Anterior cingulate cortex (tissue), 58 donors: ENCODE measurements at places on chromosomes 5 and 9.
A peak's percentile ranks its signal among the peaks of the same experiment; 100 is the strongest.

DNA sequence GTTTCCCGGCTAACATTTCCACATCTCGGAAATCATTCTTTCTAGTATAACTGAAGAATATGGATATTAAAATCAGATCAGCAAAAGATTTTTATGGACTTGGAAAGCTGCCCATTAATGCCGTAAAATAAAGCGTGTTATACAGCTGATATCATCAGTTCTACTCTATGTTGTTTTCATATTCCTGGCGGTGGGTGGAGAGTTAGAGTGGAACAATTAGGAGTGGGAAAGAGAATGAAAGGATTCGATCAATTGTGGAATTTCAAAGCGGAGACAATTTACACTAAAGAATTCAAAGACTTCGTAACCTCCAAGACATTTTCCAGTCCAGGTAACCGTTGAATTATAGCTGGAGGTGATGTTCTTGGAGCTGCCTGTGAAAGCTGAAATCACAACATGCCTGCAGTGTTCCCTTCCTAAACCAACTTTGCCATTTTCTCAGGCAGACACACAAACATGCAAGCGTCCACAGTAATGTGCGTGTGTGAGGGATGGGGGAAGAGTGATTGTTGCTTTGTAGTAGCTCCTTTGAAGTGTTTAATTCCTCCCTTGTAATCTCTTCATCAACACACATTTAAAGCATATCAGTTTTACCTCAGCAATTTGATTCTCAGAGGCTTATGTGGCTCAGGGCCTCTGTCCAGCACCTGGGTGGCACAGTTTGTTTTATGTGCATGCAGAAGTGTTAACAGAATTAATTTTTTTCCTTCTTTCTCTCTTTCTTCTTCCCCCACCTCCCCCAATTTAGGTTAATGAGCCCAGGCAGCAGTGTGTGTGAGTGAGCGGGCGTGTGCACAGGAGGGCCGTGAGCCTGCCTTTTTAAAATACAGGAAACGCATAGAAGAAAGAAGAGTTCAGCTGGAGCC lies 544.1 kb downstream of the RAB3C start:
- DNase-seq: no peak

DNA sequence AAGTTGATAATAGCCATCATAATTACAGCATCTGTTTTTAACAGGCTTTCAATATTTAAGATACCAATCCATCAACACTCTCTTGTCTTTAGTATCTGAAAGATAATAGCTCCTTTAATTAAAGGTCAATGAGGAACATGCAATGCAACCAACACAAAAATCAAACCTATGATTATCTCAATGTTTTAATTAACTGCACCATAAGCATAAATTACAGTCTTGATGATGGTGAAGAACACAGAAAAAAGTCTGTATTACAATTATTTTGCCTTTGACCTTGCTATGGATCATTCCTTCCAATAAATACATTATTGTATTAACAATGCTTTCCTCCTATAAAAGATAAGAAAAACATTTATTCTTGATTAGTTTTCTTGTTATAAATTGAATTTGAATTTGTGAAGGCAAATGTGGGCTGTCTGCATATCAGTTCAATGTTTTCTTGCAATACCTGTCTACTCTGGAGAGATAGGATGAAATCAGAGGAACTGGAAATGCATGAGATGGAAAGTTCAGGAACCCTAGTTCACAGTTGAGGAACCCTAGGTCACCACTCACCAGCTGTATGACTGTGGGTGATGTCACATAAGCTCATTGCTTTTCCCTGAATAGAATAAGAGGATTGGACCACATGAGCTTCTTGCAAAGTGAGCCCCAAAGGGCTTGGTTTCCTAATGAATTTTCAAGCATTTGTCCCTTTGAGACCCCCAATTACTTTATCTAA lies 58.5 kb upstream of the ANXA1 start:
- DNase-seq: no peak

DNA sequence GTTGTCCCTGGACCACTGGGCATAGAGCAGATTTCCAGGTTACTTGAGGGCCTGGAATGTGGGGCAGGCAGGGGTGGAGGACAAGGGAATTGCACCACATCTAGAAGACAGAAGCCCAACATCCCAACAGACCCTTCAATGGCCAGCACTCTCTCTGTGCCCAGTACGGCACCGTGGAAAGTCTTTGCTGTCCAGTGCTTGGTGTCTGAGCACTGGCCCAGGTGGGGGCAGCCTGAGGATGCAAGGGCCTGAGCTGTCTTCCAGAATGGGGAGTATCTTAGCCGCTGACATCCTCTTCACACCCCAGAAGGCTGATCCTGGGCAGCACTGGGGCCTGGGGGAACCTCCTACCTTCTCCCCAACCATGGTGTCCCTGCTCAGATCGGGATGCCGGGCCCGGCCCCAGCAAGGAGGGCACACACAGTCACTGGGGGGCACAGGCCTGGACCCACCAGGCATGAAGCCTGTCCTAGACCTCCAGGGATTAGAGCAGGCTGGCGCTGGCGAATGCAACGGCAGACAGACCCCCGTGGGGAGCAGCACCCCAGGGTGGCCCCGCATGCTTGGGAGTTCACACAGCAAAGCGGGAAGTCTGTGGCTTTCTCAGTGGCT lies 40.6 kb upstream of the OLFM1 start:
- DNase-seq: no peak

GRCh38 chr5:171676286-171676944 lies 109.2 kb upstream of the SMIM23 start:
- DNase-seq: no peak

DNA sequence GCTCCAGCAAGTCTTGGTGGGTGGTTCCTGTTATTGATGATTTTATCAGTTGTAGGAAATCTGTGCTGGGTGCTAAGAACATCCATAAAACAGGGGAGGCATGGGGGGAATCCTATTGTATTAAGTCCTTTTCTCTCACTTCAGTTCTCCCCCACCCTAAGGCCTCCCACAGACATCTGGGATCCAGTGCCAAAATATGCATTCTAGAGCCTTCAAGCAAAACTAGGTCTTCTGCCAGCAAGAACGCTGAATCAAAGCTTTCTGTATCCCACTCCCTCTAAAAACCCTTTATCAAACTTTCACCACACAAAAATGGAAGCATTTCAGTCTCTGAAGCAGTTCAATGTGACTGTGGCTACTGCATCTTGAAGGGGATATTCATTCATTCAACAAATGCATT lies 281.9 kb downstream of the GAS1 start:
- DNase-seq: no peak

DNA sequence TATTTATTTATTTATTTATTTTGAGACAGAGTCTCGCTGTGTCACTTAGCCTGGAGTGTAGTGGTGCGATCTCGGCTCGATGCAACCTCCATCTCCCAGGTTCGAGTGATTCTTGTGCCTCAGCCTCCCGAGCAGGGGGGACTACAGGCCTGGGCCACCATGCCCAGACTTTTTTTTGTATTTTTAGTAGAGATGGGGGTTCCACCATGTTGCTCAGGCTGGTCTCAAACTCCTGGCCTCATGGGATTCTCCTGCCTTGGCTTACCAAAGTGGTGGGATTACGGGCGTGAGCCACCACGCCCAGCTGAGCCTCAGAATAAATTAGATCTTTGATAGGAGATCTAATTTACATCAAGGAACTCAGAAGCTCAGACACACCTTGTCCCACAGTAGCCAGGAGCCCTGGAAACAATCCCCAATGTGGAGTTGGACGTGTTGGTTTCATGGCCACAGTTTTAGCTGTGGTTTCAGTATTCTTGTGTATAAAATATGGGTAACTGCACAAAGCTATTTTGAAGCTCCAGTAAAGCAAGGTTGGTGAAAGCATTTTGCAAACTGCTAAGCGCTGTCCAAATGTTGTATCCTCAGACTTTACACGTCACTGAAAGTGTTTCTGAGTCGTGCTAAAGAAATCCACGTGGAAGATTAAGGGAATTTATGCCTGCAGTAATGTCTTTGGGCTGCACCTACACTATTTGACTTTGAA lies 3.0 kb upstream of the HNRNPAB start:
- DNase-seq: no peak

DNA sequence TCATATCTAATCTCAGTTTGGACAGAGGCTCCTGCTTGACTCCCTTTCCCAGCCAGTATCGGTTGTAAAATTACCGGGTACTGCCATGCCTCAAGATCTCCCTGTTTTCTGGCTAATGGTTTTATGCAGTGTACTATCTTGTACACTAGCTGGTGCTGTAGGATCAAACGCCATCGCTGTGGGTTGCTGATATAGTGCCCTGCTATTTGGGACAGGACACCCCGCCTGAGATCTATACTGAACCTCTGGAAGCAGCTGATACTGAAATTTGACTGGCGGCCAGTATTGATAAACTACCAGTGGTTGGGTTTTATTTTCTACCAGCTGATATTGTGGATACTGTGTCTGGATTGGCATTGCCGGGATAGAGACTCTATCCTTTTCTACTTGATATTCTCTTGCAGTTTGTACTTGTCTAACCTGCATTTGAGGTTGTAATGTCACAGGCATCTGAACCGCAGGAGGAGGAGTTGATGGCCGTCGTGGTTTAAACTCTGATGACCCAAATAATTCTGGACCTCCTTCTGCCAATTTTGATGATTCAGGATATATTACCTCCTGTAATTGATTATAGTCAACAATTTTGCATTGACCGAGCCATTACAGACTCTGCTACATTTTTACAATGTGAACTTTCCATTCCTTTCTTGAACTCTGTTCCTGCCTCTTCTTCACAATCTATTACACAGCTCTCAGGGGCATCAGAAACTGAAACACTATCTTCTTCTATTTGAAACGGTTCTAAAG lies 112.5 kb upstream of the LARP1 start:
- no peak for DNase-seq

DNA sequence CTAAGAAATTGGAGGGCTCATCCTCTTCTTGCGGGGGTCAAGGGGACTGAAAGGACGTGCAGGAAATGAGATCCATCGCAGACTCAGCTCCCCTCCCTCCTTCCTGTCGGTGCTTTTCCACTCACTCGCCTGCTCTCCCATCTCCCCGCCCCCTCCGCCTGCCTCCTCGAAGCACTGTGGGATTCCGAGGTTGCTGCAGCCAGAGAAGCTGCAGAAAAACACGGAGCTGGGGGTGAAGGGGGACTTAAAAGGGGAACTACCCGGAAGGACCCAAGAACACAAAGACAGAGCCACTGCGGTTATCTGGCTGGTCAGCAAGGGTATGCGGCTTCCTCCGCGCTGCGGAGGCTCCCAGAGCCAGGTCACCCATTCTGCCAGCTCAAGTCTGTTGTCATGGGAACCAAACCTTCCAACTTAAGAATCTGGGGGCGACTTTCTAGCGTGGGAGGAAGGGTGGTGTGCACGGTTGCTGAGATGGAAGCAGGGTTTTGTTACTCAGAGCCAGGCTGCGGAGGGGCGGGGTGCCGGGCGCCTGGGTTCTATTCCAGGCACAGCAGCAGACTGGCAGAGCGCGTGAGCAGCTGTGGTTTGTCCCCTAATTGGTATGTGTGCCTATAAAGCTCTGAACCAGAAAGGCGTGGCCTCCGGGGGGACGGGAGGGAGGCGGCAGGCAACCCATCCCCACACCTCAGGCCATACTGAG lies 24.9 kb downstream of the PCDHGC5 start:
- peak; percentile 95 for DNase-seq

GRCh38 chr5:60299944-60300343 lies 400.0 kb downstream of the DEPDC1B start:
- no peak for DNase-seq

GRCh38 chr9:35285731-35286130 lies 123.9 kb downstream of the UNC13B start:
- no peak for DNase-seq

- no peak for DNase-seq
Measured at GRCh38 chr5:21792748-21793147, 1060.4 kb downstream of the CDH12 start.

- DNase-seq: no peak
Measured at GRCh38 chr5:122014236-122014935, 52.6 kb downstream of the SRFBP1 start.

DNA sequence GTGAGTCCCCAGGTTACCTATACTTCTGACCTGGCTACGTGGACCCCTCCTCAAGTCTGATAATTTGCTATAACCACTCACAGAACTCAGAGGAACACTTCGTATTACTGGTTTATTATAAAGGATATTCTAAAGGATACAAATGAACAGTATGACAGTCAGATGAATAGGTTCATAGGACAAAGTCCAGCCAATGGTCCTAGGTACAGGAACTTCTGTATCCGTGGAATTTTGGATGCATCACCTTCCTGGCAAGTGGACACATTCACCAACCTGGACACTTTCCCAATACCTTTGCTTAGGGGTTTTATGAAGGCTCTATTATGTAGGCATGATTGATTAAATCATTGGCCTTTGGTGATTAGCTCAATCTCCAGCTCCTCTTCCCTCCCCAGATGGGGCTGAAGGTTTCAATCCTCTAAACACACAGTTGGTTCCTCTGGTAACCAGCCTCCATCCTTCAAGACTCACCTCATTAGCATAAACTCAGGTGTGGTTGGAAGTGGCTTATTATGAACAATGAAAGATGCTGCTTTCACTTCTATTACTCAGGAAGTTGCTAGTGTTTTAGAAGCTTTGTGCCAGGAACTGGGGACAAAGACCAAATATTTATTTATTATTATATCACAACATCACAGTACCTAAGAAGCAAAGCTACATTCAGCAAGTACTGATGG lies 149.6 kb upstream of the ELL2 start:
- DNase-seq: no peak

DNA sequence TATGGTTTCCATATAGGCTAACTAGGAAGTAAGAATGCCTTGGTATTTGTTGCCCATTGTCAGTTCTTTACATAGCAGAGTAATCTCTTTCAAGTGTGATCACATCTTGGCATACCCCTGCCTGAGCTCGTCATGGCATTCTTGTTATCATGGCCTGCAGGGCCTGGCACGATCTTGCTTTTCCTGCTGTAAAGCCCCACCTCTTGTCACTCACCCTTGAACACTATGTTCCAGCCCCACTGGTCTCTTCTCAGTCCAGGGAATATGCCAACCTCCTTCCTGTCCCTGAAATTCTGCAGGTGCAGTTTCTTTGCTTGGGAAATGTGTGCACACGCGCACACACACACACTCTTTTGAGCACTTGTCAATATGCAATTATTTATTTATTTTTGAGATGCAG lies 250.2 kb upstream of the DMRT1 start:
- DNase-seq: no peak

GRCh38 chr5:124111886-124112285 lies 599.9 kb downstream of the CSNK1G3 start:
- DNase-seq: no peak

GRCh38 chr5:73132759-73133158 lies 12.4 kb downstream of the TMEM171 start:
- no peak for DNase-seq

DNA sequence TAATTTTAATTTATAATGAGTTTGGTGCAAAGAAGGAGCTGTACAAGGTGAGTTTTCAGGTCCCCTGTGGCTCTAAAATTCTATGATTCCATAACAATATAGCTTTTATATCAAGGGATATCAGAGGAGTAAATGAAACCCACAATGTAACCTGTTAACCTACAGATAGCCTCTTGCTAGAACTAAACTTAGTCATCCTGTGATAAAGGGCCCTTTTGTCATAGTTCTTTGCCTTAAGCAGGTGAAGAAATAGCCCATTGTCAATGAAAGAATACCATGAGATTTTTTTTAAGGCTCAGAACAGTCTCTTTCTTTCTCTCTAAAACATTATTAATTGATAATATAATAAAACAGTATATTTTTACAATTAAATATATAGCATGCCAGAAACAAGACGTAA lies 127.8 kb downstream of the NFIB start:
- DNase-seq: no peak
